ENCODE measurements at places on chromosomes 1 and 21.

GRCh38 chr1:88509379-88509778 is 174.7 kb upstream of the PKN2 start:
- DNase-seq, result no peak

DNA sequence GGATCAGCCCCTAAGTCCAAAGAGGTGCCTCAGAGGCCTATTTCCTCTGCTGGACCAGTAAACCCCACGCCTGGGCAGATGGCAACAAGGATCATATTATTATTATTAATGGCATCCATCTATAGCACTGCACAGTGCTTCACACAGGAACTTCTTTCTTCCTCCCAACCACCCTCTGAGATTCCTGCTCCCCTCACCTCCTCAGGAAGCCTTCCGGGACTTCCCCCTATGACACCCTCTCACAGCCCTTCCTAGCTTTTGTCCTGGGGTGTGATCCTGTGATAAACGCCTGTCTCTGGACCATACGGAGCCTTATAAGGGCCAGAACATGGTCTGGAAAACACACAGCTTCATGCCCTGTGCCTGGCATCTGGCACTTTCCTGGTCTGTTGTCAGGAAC is 3.2 kb downstream of the FBXO2 start:
- no peak for DNase-seq

GRCh38 chr1:86703696-86704457 is 499 bp upstream of the SH3GLB1 start:
- peak; percentile 85 for DNase-seq

DNA sequence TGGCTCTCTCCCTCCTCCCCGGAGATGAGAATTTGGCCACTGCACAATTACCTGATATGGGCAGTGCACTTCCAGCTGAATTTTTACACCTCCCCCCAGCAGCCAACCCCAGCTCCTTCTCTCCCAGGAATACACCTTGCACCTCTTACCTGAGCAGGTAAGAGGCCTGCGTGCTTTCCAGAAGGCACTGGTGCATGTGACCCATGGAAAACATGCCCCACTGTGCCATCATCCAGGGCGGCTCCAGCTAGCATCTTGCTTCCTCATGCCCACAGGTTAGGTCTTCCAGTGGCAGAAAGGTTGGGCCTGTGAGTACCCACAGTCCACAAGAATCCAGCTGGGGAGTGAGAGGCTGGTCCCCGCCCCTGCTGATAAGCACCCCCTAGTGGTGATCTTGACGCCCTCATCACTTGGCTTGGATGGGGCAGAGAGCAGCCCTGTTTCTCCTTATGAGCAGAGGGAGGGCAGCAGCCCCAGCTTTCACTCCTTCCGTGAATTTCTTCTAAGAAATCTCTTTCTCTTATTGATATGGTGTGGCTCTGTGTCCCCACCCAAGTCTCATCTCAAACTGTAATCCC is 57.8 kb downstream of the EDARADD start:
- peak; percentile 59 for DNase-seq

GRCh38 chr1:201269281-201269680 is 14.0 kb upstream of the PKP1 start:
- no peak for DNase-seq

DNA sequence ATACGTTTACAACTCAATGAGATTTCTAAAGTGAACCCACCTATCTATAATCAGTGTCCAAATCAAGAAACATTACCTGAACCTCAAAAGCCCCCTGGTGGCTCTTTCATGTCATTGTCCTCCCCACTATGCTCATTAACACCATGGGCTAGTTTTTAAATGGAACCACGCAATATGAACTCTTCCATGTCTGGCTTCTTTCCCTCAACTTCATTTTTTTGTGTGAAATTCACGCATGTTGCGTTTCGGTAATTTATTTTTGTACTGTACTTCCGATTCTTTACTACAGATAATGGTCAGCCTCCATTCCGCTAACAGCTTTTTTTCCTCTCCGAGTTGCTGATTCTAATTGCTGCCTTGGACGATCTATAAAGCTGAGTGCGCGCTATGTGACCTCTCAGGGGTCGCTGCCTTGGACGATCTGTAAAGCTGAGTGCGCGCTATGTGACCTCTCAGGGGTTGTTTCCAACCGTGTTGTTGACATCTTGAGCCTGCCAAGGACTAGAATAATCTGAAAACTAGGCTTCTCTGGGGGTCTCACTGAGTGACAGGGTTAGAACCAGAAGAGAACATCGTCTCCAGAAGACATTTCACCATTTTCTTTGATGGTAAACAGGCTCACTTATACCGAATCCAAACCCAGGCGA is 1.1 kb upstream of the CACYBP start:
- DNase-seq, result peak; percentile 88

GRCh38 chr1:68370101-68370915 is 79.4 kb downstream of the RPE65 start:
- no peak for DNase-seq

GRCh38 chr21:46036696-46037330 is 55.2 kb downstream of the COL6A1 start:
- DNase-seq, result no peak

- no peak for DNase-seq
Measured at GRCh38 chr1:167054946-167055630, 35.1 kb downstream of the GPA33 start.

Data from NCI-H69 (cell line).